ENCODE measurements at places on chromosomes 5 and 9.

GRCh38 chr5:96506866-96507527 lies 73.9 kb upstream of the PCSK1 start:
- no peak for DNase-seq

- DNase-seq: no peak
These were observed 37.0 kb downstream of the MAMDC2 start for GRCh38 chr9:70080481-70081119.

- DNase-seq: no peak
These were observed 109.6 kb downstream of the BAAT start for GRCh38 chr9:101274971-101275768.

DNA sequence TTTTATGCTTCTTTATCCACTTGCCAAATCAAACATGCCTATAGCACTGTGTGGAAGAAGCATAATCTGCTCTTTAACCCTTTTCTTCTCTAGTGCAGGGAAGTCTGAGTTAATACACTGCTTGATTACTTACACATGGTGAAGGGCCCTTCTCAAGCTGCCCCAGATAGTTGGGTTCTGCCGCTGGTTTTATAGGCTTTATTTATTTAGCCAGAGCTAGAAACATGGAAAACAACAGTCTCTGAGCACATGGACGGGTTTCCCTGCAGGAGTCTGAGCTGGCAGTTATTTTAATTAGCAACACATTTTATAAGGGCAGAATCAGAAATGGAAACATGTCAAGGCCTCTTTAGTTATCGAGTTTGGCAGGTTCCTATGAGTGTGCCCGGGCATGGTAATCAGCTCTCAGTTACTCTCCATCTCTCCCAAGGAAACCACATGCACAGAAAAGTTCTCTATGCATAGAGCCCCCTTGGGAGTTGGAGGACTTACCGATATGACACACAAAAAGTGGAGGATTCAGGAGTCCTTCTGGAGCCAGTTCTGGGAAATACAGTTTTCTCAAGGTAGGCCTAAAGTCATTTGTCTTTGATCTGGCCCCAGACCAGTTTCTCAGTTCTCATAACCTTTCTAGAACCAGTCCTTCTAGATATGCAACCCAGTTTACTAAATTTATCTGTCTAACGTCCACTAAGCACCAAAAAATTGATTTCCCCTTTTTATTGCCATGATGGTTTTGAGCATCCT lies 564.8 kb downstream of the ACTL7B start:
- DNase-seq: no peak

- no peak for DNase-seq
These were observed 610.3 kb upstream of the KLF4 start for GRCh38 chr9:108099854-108100253.

GRCh38 chr5:139647506-139648204 lies 494 bp upstream of the CXXC5 start:
- no peak for DNase-seq

- no peak for DNase-seq
These were observed 42.1 kb upstream of the TMOD1 start for GRCh38 chr9:97459326-97459725.

DNA sequence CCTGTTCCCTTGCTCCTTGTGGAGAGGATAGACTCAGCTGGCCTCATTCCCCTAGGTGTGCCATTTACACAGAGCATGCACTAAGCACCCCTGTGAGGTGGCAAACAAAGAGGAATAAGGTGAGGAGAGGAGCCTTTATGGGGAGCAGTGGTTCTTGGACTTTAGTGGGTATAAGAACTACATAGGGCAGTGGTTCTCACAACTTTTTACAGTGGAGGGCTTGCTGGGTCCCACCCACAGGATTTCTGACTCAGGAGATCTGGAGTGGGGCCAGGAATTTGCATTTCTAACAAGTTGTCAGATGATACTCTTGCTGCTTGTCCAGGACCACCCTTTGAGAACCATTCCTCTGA lies 42.0 kb downstream of the CSF1R start:
- no peak for DNase-seq

DNA sequence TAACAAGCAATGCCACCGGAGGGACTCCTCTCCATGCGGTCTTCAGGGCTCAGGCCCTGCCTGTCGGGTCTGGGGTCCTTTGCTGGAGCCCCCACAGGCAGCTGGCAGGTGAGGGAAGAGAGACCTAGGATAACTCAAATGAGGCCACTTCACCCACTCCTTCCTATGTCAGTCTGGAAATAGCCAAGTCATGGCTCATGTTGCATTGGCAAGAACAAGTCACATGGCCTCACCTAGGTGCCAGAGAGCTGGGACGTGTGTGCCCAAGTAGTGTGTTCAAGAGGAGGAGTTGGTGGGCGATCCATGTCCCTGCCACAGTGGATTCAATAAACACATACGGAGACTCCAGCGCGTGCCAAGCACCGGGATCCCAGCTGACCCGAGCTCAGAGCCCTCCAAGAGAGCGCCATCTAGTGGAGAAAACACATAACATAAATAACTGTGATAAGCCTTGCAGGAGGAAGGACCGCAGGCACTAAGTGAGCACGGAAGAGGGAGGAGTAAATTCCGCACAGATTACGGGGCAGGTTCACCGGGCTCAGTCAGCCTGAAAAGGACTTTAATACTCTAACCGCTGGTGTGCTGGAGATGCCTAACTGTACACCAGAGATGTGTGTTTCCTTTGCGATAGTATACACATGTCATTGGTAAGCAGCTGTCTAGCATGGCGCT lies 580.8 kb downstream of the CCDC171 start:
- peak; percentile 20 for DNase-seq

DNA sequence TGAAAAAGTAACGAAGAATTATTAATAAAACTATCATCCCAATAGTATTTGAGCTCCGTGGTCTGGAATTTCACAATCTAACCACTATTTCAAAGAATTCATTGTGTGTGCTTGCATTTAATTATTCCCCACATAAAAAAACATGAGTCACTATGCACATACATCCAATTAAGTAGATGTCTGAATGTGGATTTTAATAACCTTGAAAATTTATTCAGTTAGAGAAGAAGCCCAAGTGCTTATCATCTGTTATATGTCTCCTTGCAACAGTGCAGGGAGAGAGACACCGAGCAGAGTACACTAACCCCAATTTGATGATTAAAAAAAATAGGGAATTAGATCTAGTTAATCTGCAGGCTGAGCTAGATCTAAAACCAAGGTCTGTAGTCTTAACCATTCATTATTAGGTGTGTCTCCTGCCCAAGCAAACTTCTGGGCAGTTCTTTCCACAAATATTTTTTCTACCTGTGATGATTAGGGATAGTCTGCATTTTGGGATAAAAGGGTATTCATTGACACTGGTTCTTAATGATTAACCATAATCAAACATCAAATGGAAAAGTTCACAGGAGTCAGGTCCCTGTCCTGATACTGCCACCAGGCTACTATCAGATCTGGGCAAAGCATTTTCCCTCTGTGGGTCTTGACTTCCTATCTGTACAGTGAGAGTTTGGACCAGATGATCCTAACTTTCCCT lies 164.2 kb downstream of the GRIA1 start:
- no peak for DNase-seq

DNA sequence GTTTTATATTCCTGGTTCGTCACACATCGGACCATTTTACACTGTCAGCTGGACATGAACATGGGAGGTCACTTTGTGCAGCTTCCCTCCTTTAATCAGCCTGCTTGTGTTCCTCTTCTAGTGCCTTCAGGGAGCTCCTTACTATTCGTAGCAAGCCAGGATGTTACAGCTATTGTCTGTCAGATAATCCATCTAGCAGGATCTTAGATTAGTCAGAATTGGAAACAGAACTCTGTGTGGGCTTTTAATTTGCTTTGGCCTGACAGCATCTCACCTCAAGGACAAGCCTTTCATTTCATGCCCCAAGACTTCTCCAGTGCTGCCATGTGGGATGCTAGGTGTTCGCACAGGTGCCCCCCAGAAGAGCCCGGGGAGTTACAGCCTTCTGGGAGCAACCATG lies 30.2 kb upstream of the EPB41L4B start:
- DNase-seq: no peak

GRCh38 chr5:149326611-149327010 lies 18.7 kb upstream of the GRPEL2 start:
- DNase-seq: no peak
